ENCODE measurements at places on chromosomes 5 and 9.

DNA sequence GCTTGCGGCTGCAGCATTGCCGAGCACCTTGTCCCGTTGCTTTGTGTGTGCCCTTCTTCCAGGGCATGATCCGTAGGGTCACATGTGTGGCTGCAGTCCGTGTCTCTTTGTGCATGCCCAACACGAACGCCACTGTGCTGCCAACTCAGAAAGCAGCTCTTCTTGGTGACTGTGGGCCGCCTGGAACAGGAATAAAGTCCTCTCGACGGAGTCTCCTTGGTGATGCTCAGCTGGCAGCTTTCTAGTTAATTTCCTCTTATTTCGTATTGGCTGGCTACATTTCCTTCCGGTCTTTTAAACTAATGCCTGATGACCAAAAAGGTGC lies 5.8 kb downstream of the EXOC3 start:
- no peak for DNase-seq

- no peak for DNase-seq
These were observed 332.4 kb downstream of the NTRK2 start for GRCh38 chr9:85001925-85002324.

DNA sequence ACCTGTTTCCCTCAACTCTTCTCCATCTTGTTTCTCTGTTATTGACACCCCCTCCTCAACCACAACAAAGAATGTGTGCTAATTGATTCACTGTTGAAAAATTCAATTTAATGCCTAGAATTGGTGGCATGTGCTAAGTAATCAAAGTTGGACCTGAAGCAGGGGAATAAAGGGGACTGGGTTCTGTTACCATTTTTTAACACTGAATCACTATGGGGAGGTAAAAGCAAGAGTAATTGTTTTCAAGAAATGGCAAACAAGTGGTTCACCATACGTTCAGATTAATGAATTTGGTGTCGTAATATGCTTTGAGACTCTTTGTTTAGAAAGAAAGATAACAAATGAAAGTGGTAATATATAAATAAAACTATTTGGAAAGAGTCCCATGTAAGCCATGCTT lies 17.0 kb upstream of the SSBP2 start:
- no peak for DNase-seq

- DNase-seq: no peak
These were observed 70.7 kb downstream of the CSNK1G3 start for GRCh38 chr5:123582550-123583285.

- DNase-seq: no peak
These were observed 312.2 kb downstream of the SPOCK1 start for GRCh38 chr5:137186759-137187461.

- DNase-seq: no peak
These were observed 121.7 kb downstream of the ADAMTS2 start for GRCh38 chr5:179223528-179223927.

GRCh38 chr9:9790216-9790872 lies 822.5 kb downstream of the PTPRD start:
- DNase-seq: no peak

GRCh38 chr9:13915591-13916301 lies 398.2 kb downstream of the NFIB start:
- no peak for DNase-seq

DNA sequence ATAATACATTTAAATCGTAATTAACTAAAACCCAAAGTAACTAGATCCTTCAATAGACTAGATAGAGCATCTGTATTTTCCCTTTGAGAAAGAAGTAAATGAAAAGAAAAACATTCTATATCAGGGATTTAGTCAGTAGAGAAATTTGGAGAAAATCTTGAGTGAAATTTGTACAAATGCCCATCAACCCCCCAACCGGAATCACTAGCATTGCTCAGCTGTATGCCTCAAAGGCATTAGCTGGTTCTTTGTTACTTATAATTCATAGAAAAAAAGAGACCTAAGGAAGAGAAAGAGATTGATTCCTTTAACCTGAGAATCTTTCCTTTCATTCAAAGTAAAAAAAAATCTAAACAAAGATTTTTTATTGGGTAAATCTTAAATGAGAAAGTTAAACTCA lies 659 bp downstream of the OMD start:
- no peak for DNase-seq

GRCh38 chr9:35000535-35001284 lies 11.2 kb downstream of the DNAJB5 start:
- no peak for DNase-seq

GRCh38 chr9:112783551-112783954 lies 33.0 kb downstream of the SNX30 start:
- DNase-seq: no peak

DNA sequence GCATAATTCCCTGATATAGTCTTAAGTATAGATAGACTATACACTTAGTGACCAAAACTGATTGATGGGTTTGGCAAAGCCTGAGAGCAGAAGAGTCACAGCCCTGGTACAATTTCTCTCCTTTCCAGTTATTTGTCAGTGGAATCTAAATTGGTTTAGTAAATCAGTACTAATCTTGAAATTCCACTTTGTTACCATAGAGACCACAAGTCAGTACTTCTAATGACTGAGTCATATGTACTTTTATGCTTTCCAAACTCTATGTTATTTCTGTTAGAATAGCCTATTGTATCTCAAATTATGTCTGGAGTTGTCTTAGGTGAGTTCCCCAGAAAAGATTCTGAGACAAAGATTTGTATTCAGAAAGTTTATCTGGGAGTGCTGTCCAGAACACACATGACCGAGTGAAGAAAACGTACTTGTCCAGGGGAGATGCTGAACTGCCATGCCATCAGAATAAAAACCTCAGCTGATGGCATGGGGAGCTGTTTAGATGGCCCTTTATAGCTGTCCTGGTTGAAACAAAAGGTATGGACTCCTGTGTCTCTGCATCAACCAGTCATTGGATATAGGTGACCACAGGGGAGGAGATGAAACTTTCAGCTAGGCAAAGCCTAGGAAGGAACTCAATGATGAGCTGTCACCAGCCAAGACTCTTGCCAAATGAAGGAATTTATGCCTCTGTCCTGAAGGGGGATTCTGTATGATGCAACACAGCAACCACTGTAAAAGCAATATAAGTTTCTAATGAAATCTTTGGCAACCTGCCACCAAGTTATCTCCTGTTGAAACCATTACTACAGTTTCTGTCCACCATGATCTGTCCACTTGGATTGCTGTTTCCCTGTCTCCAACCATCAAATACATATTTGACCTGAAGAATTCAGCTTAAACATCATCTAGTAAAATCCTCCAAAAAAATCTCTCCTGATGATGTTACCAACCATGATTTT lies 18.0 kb upstream of the SMC2 start:
- DNase-seq: no peak

DNA sequence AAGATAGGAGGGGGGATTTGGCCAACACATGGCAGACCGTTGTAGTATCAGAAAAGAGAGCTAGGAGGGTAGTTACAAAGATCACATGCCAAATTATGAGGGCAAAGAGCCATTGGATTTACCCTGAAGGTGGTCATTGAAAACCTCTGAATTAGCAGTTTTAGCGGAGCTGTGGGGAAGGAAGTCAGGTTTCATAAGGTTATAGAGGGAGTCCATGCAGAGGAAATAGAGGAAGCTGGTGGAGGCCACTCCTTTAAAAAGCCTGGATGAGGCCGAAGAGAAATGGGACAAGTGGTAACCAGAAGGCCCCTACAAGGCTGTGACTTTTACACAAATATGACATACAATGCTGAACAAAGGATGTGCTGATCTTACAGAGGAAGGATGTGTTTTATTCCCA lies 13.2 kb downstream of the DOCK8 start:
- DNase-seq: no peak

GRCh38 chr5:53777864-53778618 lies 217.6 kb downstream of the NDUFS4 start:
- DNase-seq: no peak

- no peak for DNase-seq
These were observed 391.9 kb downstream of the DMRT2 start for GRCh38 chr9:1442105-1442504.

- no peak for DNase-seq
These were observed 6.6 kb upstream of the FAM151B start for GRCh38 chr5:80481019-80481893.

- DNase-seq: no peak
These were observed 6.2 kb upstream of the SMC2 start for GRCh38 chr9:104087894-104088293.

DNA sequence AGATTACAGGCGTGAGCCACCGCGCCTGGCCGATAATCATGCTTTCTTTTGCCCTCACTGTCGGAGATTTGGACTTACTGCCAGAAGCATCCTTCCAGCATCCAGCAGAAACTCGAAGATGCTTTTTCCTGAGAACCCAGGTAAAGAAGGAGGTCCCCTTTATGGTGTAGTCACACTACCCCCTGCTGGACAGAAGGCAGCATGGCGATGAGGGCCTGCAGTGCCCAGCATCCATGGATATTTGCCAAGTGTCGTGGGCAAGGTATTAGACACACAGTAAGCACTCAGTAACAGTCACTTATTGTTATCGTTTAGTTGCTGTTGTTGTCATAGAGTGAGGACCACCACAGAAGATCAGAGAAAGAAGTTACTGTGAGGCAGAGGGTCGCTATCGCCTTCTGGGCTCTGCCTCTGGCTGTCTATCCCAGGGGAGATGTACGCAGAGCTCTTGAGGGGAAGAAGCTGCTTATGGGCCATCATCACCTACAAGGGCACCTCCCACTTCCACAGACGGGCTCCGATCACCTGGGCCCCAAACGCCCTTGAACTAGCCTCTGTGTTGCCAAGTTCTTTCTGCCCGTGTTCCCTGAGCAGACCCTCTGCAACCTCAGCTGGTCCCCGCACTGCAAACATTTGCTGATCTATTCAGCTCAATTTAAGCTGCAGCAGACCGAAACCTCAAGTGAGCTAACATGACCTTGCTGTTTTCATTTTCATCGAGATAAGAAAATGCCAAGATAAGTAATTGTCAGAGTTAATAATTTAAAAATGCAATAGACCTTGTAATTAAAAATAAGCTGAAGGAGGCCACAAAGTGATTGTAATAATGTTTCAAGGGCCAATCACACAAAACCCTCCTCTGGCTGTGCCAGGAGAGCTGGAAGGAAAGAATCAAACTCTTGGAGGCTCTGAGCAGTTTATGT lies 23.9 kb downstream of the C5orf15 start:
- DNase-seq: no peak

- no peak for DNase-seq
These were observed 64.6 kb downstream of the GADD45G start for GRCh38 chr9:89669361-89669842.

GRCh38 chr9:121750715-121751623 lies 99.5 kb downstream of the DAB2IP start:
- DNase-seq: no peak

GRCh38 chr5:130331332-130331731 lies 427.1 kb downstream of the CHSY3 start:
- no peak for DNase-seq

- DNase-seq: no peak
These were observed 22.6 kb downstream of the DAPK1 start for GRCh38 chr9:87520172-87520683.

- DNase-seq: no peak
These were observed 89.2 kb upstream of the CAST start for GRCh38 chr5:96572864-96573512.

DNA sequence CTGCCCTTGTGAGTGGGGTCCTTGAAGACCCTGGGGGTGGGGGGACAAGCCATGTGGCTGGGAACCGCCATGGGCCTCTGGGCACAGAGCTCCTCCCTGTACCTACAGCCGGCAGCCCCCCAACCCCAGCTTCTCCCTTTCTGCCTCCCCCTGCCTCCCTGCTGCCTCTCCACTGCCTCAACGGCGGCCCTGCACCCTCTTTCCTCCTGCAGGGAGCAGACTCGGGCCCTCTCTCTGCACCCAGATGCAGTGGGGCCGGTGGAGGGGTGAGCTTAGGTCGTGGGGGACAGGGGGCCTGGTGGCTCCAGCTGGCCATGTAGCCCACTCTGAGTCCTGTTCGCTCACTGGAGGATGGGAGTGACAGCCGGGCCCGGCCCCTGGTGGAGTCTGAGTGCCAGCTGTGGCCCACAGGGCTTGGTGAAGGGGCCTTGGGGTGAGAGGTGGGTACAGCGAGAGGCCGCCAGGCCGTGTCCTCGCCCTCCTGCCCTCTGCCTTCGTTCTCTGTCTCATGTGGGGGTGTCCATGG lies 139.3 kb upstream of the COL5A1 start:
- no peak for DNase-seq

DNA sequence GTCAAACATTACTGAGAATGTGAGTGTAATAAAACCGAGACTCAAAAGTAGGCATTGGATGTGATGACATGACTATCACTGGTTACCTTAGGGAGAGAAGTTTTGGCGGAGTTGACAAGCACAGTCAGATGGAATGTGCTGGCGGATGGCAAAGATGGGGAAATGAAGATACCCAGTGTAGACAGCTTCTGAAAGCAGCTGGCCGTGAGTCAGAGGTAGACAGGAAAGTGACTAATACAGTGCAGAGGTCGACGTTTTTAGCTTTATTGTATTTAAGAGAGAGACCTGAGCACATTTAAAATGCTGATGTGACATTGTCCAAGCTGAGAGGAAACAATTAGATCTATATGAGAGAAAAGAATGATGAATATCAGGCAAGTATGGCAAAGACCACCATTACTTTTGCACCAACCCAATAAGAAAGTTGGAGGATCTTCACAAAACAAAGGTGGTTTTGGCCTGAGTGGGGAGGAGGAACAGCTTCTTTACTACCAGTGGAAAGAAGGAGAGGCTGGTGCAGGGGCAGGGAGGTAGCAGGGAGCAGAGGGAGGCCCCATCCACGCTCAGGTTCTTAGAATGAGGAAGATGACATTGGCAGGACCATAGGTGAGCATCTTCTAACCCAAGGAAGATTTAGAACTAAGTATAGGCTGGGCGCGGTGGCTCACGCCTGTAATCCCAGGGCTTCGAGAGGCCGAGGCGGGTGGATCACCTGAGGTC lies 36.7 kb upstream of the KCNIP1 start:
- DNase-seq: no peak

DNA sequence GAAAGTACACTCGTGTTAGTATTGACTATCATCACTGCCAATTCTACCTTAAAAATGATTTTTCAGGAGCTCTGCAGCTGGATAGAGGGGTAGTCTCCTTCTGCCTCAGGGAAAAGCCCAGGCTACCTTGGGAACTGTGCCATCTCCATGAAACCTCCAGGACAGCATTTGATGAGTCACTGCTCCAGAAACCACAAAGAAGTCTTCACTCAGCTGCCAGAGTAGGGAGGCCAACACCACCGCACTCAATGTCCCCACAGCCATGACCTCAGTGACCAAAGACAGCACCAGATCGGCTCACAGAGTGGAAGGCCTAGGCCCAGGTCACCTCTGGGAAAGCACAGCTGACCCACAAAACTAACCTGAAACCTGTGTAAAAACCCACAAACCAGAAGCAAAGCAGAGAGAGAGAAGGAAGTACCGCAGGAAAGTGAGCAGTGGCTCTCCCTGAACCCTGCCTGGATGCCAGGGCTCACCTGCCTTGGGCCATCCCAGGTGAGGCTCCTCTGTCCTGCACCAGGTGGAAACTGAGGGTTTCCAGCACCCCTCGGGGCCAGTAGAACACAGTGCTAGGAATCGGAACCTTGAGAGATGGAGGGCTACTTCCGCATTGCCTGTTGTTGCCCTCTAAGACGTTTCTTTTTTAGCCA lies 30.0 kb downstream of the S1PR3 start:
- no peak for DNase-seq

DNA sequence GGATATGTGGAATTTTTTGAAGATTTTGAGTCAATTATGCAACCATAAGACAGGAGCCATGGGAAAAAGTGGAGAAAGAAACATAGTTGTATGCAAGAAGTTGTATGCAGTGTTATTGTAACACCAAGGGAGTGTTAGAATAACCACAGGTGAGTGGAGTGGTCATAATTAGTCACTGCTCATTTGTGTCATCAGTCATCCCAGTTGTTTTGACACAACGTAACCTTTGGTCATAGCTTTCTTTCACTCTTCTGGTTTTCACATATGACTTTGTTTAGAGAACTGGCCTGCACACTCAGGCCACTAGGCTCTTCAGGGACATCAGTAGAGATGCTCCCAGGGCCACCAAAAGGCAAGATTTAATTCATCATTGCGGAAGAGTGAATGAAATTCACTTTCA lies 158.7 kb upstream of the HMHB1 start:
- no peak for DNase-seq
